ENCODE measurements at places on chromosomes 6 and 20.

GRCh38 chr6:1190366-1190765, 121.5 kb upstream of the FOXQ1 start:
- DNase-seq, result no peak

GRCh38 chr6:11353921-11354389, 121.5 kb upstream of the NEDD9 start:
- DNase-seq, result no peak

GRCh38 chr20:45957021-45957941, 14.7 kb downstream of the ZNF335 start:
- no peak for DNase-seq

GRCh38 chr20:32526125-32526524, 59.0 kb downstream of the NOL4L start:
- no peak for DNase-seq

- DNase-seq, result no peak
These were observed 78.4 kb upstream of the TBC1D7 start for GRCh38 chr6:13406781-13407180.

DNA sequence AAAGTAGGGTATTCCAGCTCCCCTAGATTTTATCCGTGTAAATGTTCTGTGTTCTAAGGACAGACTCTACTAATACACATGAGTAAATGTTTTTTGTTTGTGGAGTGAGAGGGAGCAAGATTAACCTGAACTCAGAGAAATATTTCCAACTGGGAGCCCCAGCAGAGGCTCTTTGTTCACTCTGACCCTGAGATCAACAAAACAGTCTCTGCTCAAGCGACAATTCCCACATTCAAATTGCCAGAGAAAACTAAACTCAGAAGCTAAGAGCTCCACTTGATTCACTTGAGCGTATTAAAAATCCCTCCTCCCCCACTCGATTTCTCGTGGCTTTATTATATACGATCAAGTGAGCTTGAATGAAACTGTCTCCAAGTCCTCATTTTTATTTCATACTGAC, 413.9 kb upstream of the JARID2 start:
- DNase-seq, result no peak

- no peak for DNase-seq
These were observed 404.4 kb downstream of the MAFB start for GRCh38 chr20:40284611-40285010.

- DNase-seq, result no peak
These were observed 212.6 kb downstream of the MAFB start for GRCh38 chr20:40476461-40476860.

DNA sequence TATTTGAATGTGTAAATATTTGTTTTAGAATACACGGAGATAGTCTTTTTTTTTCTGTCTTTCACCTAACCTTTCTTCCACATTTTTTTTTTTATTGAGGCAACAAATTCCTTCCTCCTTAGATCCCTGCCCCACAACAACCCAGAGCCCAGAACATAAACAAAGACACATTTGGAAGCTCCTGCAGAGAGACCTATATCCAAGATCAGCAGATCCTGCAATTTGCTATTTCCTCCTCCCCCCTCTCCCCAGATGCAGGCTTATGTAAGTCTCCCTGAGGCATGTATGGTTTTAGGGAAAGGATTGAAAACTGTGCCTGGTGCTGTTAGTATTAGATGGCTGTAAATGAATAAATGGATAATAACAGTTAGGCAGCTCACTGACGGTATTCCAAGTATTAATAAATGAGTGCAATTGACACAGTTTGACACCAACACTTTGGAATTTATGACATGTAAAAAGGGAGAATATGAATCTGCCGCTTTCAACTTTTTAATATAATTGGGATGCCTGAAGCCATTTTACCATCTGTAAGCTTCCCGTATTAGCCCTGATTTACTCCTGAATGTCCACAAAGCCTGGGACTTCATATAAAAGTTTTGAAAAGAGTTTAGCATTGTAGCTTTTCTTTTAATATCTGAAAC, 608.3 kb upstream of the CITED2 start:
- DNase-seq, result no peak

DNA sequence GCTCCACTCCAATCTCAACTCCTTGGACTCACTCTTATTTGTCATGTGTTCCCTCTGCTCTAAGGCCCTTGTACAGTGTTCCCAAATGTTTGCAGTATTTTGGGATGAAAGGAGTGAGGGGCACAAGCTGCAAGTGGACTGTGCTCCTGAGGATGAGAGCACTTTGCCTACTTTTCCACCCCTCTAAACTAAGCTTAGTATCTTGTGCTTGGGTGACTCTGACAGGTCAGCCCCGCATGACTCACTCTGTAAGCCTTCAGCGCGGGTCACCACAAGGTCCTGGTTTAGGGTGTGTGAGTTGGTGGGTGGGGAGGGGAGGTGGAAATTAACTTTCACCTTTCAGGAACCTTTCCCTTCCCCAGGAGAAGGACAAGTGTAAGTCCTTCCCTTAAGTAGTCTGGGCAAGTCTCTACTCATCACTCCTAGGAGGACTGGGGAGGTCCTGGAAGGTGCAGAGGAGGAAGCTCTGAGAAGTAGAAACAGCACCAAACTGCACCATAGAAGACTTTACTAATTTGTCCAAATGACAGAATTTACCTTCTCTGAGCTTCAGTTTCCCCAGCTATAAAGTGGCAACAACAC, 68.8 kb upstream of the EPB41L1 start:
- no peak for DNase-seq

DNA sequence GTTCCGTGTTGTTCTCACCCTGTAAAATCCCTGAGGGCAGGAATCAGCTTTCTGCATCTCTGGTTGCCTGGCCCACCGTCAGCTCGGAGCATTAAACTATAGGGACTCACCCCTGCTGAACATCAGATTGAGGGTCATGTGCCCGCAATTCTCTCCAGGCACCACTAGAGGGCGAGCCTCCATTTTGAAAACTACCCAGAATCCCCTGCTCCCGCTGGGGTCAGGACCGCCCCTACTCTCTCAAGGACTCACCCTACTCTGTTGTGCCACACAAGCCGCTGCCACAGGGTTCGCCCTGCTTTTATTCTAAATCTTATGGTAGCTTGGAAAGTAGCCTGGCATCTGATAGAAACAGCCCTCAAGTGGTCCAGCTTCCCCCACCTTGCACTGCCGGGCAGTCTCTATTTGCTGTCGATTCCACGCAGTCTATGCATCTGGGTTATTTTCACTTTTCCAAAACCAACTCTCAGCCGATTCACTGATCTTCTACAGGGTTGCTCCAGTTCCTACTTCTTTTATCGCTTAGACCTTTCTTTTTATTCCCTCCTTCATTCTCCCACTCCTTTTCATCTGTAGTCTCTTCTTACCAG, 244.1 kb upstream of the QKI start:
- DNase-seq, result no peak

DNA sequence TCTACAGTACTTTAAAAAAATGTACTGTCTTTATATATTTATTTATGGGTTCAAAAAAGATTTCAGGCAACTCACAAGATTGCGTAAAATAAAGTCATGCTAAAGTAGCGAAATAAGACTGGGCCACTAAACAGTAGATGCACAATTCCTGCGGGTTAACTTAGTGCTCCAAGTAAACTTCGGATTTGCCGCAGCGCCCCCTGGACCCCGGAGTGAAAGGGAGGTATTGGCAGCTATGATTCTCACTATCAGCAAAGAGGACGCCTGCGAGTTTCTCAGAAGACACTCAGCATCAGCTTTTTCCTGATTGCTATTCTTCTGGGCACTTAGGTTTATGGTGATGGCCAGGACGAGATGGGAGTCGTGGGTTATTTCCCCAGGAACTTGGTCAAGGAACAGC, 1.4 kb downstream of the OTOR start:
- no peak for DNase-seq

DNA sequence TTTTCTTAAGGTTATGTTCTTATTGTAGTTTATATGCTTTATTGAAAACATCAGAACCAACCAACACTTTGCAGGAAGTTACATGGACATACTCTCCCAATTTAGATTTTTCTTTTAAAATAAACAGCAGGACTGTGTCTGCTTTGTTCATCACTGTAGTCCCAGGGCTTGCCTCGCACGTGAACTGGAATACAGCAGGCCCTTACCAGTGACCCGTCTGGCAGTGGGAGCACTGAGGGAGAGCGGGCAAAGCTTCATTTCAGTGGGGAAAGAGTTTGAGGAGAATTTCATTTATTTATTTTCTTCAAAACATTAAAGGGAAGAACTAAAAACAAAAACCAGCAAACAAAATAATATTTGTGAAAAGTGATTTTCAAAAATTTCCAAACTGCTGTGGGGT, 230.8 kb downstream of the PAX1 start:
- no peak for DNase-seq

GRCh38 chr20:32485770-32486478, 99.2 kb downstream of the NOL4L start:
- no peak for DNase-seq

DNA sequence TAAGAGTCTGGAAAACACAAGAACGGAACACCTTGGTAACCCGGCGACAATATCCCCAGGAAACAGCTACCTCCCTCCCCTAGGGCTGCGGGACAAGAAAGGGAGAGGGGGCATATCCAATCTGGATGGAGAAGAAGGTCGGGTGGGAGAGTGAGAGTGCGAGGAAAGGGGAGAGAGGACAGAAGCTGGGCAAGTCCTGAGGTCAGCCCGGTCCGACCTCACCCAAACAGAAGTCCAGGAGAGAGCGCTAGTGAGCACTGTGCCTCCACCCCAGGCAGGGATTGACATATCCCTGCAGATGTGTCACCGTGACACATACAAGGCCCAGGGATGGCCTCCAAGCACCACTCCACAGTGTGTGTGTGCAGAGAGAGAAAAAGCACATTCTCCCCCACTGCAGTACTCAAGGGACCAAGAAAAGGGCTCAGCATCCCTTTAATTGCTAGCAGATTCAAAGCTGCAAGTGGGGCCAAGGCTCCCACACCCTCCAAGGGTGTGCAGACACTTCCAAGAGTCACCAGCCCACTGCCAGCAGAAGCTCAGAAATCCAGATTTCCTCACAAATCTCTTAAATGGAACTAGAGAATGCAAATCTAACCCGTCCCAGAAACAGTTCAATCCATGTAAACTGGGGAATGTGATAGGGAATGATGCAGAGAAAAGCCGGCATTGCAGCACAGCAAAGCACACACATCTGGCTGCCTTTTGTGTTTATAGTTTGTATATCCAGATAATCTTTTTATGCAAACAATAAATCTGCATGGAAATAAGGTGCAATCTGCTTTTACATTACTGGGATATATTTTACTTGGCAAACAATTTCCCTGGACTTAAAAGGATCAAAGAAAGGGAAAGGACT, 3.1 kb downstream of the PXDC1 start:
- no peak for DNase-seq

- no peak for DNase-seq
These were observed 392.0 kb downstream of the SYNE1 start for GRCh38 chr6:152244998-152245630.

- DNase-seq, result no peak
These were observed 49.2 kb upstream of the CST5 start for GRCh38 chr20:23928788-23929187.

- DNase-seq, result no peak
These were observed 10.3 kb downstream of the CPNE1 start for GRCh38 chr20:35654415-35654814.

- no peak for DNase-seq
These were observed 10.6 kb downstream of the NRN1 start for GRCh38 chr6:5995949-5996713.

DNA sequence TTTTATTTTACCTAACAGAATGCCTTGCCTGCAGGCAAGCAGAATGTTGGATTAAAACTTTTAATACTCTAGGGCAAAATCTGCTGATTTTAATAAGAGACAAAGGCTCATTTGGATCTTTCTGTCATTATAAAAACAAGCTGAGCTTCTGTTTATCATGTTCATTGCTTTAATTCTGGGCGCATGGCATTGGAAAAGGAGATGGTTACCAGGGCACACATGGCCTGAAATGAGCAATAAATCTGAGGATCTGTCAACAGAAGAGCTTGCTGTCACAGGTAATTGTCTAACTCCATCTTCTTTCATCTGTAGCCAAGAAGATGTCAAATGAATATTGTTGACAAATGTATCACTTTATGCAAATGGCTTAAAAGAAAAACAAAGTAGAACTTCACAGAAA, 439.6 kb downstream of the DOK5 start:
- DNase-seq, result no peak

- DNase-seq, result peak; percentile 48
These were observed 114.9 kb downstream of the FOXC1 start for GRCh38 chr6:1724616-1725015.

DNA sequence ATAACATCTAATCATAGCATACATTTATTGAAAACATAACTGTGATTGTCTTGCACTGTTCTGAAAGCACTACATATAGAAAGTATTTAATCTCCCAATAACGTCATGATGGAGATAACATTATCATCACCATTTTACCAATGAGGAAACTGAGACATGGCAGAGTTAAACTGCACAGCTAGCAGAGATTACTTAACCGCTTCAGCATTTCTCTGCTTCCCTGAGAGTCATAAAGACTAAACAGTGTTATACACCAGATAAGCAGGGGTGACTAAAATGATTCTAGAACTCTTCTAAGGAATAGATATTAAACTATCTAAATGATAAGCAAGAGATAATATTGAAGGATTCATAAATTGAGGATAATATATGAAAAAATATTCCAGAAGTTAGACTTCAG, 183.2 kb upstream of the BMP5 start:
- DNase-seq, result no peak

DNA sequence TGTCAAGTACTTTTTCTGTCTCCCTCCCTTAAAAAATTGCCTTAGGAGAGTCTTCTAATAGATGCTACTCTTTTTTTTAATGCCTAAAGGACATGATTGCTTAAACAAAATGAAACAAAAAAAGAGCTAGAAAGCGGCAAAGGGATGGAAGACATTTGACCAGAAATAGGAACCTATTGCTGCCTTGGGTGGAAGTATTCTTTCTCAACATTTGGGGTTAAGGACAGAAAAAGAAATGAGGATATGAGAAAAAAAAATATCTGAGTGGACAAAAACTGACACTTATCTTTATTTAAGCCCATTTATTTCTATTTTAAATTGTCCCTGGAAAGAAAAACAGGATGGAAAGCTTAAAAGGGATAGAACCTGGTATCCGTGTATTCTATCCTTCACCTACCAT, 664.9 kb upstream of the CITED2 start:
- no peak for DNase-seq

DNA sequence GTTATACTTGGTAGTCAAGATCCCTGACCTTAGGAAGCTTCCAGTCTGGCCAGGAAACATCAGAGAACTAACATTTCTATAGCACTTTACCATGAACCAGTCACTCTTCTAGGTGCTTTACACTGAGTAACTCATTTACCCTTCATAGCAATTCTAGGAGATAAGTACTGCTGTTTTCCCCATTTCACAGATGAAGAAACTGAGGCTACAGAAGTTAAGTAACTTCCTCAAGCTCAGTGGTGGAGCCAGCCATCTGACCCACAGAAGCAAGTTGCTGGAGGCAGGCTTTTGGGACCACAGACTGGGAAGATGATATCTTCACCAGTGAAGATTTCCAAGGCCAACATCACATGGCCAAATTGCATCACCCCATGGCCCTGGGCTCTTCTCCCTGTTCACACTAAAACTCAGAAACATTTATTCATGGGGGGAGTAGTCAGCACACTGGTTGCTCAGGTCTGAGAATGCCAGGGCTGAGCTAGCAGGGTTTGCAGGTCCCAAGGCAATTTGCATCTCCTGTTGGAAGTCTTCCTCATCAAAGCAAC, 70.3 kb downstream of the UNC5CL start:
- DNase-seq, result no peak

GRCh38 chr20:56359212-56360132, 698 bp downstream of the FAM210B start:
- peak; percentile 43 for DNase-seq
